ENCODE measurements at places on chromosomes 12 and 14.

DNA sequence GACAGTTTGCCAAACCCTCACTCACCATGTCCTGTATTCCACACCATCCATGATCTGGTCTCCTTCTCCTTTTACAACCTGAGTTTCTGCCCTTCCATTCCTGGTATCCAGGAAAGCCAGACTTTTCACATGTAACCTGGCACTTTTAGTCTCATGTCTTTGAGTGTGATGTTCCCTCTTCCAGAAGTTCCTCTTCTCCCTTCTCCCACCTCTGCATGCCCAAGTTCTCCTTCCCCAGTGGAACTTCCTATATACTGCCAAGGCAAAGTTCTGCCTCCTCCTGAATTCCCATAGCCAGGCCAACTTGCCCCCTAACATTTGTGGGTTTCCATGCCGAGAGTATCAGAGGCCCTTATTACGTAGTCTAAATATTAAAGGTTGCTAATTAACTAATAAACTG is 3.2 kb upstream of the ITPR2 start:
- no peaks in the 10 kb centered on the region for H3K27me3 ChIP-seq
- peaks cover 5% of the 10 kb centered on the region for H3K4me1 ChIP-seq
- H3K4me3 ChIP-seq: no peak overlapping the region
- H3K36me3 ChIP-seq: no peaks in the 10 kb centered on the region
- DNase-seq: no peak

- H3K27me3 ChIP-seq: no peaks in the 10 kb centered on the region
- H3K36me3 ChIP-seq: no peaks in the 10 kb centered on the region
- no peak overlapping the region for H3K27ac ChIP-seq
- no peak for DNase-seq
- no peaks in the 10 kb centered on the region for H3K4me1 ChIP-seq
Measured at GRCh38 chr12:29639893-29640495, 142.5 kb upstream of the OVCH1 start.

DNA sequence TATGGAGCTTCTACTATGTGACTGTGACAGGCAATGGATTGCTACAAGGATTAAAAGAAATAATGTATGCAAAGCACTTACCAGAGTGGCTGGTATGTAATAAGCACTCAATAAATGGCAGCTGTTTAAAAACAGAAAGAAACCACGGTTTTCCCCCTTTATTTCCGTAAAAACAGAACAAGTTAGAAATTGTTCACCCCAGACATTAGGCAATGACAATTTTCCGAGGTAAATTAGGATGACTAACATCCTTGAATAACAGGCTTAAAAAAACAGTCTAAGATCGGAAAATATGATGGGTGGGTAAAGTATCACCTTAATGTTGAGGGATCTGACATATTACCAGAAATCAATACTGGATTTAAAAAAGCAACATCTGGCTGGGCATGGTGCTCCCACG is 20.9 kb upstream of the CNIH1 start:
- no peaks in the 10 kb centered on the region for H3K27me3 ChIP-seq
- no peaks in the 10 kb centered on the region for H3K4me1 ChIP-seq
- no peak overlapping the region for H3K4me3 ChIP-seq
- no peaks in the 10 kb centered on the region for H3K36me3 ChIP-seq
- no peak for DNase-seq

- no peak for DNase-seq
- no peak overlapping the region for H3K27ac ChIP-seq
- H3K36me3 ChIP-seq: peaks cover 5% of the 10 kb centered on the region
- no peaks in the 10 kb centered on the region for H3K4me1 ChIP-seq
Measured at GRCh38 chr14:65720743-65721142, 308.2 kb downstream of the FUT8 start.

- no peaks in the 10 kb centered on the region for H3K36me3 ChIP-seq
- H3K4me3 ChIP-seq: no peak overlapping the region
- H3K27me3 ChIP-seq: no peaks in the 10 kb centered on the region
Measured at GRCh38 chr12:131698286-131698685, 12.6 kb upstream of the SFSWAP start.

DNA sequence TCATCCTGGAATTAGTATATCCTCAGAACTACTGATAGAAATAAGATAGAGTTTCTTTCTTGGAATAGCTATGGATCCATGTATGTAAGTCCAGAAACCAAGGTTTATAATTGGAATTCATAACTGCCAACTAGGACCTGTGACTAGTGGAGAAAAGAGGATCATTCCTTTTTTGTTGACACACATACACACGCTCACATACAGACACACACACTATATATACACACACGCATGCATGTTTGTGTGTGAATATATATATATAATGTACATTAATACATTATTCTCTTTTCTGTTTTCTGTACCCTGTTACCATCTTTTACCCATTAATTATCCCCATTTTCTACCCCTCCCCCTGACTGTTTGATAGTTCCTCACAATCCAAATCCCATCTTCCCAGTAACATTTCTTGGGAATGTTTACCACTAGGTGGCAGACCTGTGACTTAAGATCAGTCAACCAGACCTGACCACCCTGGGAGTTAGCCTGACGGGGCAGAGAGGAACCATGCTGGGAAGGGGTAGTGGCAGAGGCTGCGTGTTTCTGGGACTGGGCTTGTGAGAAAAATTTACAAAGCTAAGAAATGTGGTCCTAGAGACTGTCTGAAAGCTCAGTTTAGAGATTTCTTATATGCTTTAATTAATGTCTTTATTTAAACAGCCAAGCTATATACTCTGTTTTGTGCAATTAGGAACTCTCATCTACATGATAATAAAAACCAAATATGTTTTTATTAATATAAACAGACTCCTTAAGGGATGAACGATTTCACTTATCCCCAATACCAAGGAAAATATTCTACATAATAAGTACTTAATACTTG is 308.0 kb downstream of the PPFIA2 start:
- H3K27ac ChIP-seq: no peak overlapping the region
- peak; percentile 19 for DNase-seq
- no peaks in the 10 kb centered on the region for H3K4me1 ChIP-seq
- no peaks in the 10 kb centered on the region for H3K27me3 ChIP-seq
- H3K4me3 ChIP-seq: no peak overlapping the region
- no peaks in the 10 kb centered on the region for H3K36me3 ChIP-seq

GRCh38 chr12:132419631-132420246 is 70.2 kb upstream of the FBRSL1 start:
- no peak overlapping the region for H3K27ac ChIP-seq
- peaks cover 6% of the 10 kb centered on the region for H3K4me1 ChIP-seq
- H3K4me3 ChIP-seq: no peak overlapping the region
- no peak for DNase-seq

- H3K36me3 ChIP-seq: no peaks in the 10 kb centered on the region
- peaks cover 2% of the 10 kb centered on the region for H3K4me1 ChIP-seq
- H3K4me3 ChIP-seq: no peak overlapping the region
- no peak for DNase-seq
Measured at GRCh38 chr12:6114476-6114870, 10.0 kb downstream of the VWF start.

DNA sequence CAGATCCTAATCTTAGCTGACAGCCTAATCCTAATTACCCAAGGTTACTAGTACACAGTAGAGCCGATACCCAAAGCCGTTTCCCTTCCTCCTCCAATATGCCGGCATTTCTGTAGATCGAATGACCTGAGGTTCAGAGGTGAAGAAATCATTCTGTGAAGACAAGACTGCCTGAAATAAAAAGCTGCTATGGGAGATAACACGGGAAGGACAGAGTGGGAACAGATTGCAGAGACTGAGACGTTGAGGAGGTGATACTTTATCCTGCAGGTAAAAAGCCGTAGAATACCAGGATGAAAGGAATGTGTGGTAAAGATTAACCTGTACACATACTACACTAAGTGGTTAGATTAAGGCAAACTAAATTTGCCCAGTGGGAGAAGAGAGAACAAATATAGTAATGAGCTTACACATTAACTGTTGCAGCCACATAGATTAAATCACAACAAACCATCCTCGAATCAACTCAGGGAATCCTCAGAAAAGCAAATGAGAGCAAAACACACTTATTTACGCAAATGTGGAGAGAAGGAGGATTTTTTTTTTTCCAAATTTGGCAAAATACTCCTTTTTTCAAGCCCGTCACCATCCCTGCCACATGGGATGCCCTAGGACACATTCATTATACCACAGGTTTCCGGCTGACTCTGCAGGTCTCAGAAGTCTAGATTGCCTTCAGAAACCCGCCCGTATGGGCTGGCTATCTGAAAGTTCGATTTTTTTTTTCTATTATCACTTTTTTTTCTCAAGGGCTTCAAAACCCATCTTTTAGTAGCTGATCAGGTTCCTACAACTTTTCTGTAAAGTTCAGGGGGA is 188.0 kb downstream of the TTC8 start:
- no peak overlapping the region for H3K27ac ChIP-seq
- H3K4me1 ChIP-seq: peaks cover 15% of the 10 kb centered on the region
- H3K27me3 ChIP-seq: no peaks in the 10 kb centered on the region
- H3K36me3 ChIP-seq: no peaks in the 10 kb centered on the region
- no peak overlapping the region for H3K4me3 ChIP-seq
- no peak for DNase-seq

DNA sequence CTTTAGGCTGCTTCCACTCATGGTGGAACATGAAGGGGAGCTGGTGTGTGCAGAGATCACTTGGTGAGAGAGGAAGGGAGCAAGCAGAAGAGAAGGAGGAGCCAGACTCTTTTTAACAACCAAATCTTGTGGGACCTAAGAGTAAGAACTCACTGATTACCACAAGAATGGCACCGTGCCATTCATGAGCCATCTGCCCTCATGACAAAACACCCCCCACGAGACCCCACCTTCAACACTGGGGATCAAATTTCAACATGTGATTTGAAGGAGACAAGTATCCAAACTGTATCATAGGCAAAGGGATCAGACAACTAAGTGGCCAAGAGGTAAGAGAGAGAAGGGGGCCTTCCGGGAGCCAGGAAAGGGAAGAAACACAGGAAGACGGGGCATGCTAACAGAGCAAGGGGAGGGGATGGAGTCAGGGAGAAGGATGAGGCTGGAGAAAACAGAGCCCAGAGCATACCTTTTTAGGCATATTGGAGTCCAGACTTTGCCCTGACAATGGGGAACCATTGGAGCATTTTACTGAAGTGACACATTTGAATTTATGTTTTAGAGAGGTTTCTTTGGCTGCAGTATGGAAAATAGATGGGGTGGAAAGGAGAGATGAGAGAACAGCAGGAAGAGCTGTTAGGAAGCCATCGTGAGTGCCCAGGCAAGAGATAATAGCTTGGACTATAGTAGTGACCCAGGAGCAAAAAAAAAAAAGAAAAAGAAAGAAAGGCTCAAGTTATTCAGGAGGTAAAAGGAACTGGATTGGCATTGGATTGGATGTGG is 204.4 kb upstream of the NUDT4 start:
- DNase-seq: no peak
- no peak overlapping the region for H3K4me3 ChIP-seq
- no peaks in the 10 kb centered on the region for H3K4me1 ChIP-seq
- no peaks in the 10 kb centered on the region for H3K27me3 ChIP-seq
- H3K36me3 ChIP-seq: no peaks in the 10 kb centered on the region

- no peak overlapping the region for H3K27ac ChIP-seq
- no peak overlapping the region for H3K4me3 ChIP-seq
- DNase-seq: no peak
- H3K27me3 ChIP-seq: no peaks in the 10 kb centered on the region
- H3K4me1 ChIP-seq: no peaks in the 10 kb centered on the region
Measured at GRCh38 chr12:102430661-102431060, 49.7 kb downstream of the IGF1 start.

DNA sequence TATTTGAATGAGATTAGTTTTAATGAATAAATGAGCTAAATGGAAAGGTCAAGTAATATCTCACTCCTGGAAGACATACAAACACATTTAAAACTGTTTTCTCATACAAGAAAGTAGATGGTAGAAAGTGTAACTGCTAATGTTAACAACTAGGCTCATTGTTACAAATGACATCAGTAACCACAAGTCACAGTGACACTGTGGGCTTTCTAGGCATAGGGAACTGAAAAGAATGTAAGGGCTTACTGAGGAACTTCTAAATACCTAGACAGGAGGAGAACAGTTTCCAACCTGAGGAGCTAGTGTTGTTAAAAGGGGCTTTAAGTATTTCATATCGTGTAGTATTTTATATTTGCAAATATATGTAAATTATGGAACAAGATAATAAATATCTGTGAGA is 17.5 kb upstream of the ERGIC2 start:
- H3K4me1 ChIP-seq: no peaks in the 10 kb centered on the region
- H3K4me3 ChIP-seq: no peak overlapping the region

DNA sequence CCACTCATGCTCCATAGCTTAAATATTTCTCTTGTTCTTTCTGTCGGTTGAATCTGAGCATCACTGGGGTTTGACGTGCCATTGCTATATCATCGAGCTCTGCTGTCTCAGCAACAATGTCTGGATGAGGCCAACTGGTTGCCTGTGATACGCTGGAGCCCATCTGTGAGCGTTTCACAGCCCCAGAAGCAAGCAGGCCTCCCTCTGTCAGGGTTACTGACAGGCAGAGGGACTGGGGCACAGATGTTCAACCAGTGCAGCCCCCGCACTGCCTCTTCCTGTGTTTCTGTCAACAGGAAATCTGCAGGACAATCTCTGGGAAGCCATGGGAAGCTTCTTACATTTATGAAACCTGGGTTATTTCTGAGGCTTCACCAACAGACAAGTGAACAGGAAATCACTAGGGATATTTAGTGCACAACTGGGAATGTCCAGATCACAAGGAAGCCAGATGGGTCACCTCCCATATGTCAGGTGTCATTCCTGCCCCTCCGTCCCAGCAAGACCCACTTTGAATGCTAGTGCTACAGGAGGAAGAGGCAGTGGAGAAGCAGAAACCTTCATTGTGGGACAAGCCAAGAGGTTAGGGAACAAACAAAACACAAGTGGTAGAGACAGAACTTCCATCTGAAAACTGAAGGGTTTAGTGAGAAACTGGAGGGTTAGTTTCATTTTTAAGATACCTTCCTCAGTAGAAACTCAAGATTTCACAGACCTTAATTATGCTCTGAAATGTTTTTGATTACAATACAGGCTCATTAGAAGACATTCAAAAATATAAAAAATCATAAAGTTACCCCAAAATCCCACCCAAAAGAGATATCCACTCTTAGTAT is 24.1 kb downstream of the DMAC2L start:
- H3K4me3 ChIP-seq: peak overlapping the region; percentile 13
- H3K27ac ChIP-seq: no peak overlapping the region
- H3K4me1 ChIP-seq: peaks cover 24% of the 10 kb centered on the region
- DNase-seq: peak; percentile 64

DNA sequence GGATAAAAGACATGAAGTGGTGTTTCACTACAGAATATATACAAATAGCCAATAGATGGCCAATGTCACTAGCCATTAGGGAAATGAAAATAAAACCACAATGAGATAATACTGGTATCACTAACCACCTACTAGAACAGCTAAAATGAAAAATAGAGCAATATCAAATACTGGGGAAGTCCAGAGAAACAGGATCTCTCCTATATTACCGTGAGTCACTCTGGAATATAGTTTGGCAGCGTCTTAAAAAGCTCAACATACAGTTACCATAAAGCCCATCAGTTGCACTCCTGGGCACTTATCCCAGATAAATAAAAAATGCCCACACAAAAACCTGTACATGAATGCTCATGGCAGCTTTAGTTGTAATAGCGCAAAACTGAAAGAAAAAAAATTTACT is 101.7 kb downstream of the TMTC1 start:
- DNase-seq: no peak
- no peaks in the 10 kb centered on the region for H3K4me1 ChIP-seq
- H3K27ac ChIP-seq: no peak overlapping the region
